ENCODE measurements at places on chromosomes 2 and 18.

DNA sequence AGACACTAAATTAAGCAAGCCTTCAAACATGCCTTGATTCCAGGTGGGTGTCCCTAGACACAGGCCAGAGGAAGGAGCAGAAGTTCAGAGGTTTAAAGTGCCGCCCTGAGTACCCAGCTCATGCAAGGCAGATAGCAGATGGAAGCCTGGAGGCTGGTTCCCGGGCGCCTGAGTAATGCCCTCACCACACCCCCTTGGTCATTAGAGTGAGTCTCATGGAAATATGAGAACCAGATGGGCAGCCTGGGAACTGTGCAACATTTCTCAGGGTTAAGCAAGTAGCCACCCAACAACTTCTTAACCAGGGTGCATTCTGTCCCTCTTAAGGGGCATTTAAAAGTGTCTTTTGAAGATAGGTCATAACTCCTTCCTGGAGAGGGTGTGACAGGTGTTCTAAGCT is 44.1 kb downstream of the TGFA start:
- DNase-seq, result no peak

DNA sequence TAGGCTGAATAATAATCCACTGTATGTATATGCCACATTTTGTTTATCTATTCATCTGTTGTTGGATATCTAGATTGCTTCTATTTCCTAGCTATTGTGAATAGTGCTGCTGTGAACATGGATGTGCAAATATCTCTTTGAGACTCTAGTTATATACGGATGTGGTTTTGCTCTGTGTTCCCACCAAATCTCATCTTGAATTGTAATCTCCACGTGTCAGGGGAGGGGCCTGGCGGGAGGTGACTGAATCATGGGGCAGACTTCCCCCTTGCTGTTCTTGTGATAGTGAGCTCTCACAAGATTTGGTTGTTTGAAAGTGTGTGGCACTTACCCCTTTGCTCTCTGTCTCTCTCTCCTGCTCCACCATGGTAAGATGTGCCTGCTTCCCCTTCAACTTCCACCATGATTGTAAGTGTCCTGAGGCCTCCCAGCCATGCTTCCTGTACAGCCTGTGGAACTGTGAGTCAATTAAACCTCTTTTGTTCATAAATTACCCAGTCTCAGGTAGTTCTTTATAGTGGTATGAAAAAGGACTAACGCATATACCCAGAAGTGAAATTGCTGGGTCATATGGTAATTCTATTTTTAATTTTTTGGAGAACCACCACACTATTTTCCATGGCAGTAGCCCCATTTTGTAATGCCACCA is 86.1 kb upstream of the UPP2 start:
- peak; percentile 31 for DNase-seq

DNA sequence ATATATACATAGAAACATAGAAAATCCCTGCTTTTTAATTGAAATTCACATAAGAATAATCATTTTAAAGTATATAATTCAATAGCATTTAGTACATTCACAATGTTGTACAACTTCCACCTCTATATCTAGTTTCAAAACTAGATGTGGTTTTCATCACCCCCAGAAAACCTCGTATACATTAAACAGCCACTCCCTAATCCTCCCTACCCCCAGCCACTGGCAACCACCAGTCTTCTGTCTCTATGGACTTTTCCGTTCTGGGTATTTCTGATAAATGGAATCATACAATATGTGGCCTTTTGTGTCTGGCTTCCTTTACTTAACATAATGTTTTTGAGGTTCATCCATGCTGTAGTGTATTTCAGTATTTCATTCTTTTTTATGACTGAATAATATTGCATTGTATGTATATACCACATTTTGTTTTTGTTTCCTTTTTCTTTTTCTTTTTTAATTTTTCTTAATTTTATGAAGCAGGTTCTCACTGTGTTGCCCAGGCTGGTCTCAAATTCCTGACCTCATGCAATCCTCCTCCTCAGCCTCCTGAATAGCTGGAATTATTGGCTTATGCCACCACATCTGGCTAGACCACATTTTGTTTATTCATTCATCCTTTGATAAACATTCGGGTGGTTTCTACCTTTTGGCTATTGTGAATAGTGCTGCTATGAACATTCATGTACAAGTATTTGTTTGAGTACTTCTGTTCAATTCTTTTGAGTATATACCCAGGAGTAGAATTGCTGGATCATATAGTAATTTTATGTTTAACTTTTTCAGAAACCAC is 50.6 kb upstream of the RNF152 start:
- no peak for DNase-seq

DNA sequence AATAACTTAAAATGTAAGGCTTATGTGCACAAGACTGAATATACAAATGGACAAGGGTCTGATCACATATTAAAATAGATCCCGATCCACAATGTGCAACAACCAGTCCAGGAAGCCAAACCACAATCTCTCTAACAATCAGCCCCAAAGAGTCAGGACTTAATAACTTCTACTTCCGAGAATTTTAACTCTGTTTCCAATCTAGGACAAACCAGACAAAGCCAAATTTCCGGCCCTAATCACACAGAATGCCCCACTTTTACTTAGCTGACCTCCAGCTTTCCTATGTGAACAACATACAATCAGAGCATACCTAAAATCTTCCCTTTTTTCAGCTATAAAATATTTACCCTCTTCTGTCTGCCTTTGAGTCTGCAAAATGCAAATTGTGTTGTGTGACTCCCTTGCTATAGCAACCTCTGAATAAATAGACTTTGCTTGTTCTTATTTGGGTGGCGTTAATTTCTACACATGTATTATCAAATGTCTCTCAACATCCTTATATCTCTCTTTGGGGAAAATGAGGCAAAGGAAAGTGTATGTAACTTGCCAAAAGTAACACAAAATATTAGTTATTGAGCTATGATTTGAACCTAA is 381.9 kb upstream of the MC4R start:
- no peak for DNase-seq

GRCh38 chr2:3536682-3537632 is 17.6 kb upstream of the ADI1 start:
- DNase-seq, result peak; percentile 72

- DNase-seq, result peak; percentile 30
Measured at GRCh38 chr2:119490653-119491195, 33.6 kb downstream of the SCTR start.

DNA sequence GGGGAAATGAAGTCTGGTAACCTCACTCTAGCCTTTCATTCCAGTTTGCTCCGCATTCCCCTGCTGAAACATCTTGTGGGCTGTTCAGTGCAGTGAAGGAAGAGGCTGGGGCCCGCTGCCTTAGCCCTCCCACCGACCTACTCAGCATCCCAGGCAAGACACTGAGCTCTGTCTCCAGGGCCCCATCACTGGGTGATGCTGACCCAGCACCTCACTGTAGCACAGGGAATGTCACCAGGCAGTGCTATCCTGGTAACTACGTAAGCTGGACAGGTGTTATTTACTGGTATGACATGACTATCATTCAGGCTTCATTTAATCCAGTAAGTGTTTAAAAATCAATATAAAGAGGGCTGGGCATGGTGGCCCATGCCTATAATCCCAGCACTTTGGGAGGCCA is 101.0 kb upstream of the NFU1 start:
- no peak for DNase-seq

GRCh38 chr2:159683817-159684216 is 28.5 kb upstream of the MARCHF7 start:
- no peak for DNase-seq

DNA sequence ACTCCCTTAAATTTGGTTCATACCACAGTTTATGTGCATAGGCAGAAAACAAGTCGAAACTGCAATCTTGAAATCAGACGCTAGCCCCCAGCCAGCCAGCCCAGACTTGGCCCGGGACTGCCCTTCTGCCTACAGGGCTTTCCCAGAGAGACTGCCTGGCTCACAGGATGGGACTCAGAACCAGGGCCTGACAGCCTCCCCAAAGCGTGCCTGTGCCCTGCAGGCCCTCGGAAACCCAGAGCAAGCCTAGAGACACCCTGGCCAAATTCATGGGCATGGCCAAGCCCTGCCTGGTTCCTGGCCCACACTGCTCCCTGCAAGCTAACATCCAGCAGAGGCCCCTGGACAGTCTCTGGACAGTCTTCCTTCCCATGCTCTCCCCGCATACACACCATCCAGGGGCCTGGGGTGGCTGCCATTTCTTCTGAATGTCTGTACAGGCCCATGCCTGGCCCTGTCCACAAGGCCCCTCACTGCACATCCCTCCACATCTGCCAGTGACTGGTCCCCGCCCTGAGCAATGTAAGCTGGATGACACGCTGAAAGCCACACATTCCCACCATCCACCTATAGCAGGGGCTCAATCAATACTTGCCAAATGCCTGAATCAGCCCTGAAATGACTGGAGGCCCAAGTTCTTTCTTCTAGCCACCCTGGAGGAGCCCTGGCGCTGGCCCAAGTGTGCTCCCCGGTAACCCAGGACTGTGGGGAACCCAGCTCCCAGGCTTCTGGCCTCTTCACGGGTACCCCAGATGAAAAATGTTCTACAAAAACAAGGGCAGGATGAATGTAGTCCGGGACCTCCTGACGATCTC is 73.1 kb downstream of the HDAC4 start:
- no peak for DNase-seq

- no peak for DNase-seq
Measured at GRCh38 chr18:6874315-6874714, 144.8 kb downstream of the ARHGAP28 start.

- DNase-seq, result no peak
Measured at GRCh38 chr2:43034921-43035320, 191.5 kb downstream of the ZFP36L2 start.

GRCh38 chr2:7472465-7472864 is 555.3 kb downstream of the RNF144A start:
- DNase-seq, result no peak

DNA sequence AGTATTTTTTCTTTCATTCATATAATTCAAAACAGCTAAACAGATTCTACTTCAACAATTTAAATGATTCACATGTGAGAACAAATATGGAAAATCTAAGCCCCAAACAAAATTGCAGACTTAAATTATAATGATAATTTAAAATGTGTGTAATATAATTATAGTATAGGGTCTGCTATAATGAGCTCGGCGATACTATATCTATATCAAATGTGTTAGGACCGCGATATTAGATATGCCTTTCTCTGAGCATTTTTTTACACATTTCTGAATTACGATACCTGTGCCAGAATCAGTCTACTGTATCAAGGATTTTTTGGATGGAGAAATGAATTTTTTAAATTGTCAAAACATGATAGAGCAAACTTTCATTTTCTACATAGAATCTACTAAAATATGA is 808.8 kb upstream of the POU3F3 start:
- no peak for DNase-seq

DNA sequence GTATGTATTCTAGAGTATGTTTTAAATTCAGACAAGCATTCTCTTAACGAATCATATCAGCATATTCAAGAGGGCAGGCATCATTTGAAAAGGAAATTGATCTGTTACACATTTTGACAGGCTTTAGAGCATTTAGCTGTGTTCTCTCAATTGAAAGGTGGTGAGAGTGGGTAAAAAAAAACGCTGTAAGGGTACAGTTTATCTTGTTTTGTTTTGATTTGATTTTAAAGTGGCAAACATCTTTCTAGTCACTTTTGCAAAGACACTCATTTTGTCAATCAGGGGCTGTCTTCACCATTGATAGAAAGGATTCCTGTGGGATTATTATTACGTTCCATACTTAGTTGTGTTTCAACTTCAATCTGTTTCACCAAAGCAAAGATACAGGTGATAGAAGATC is 2.2 kb downstream of the CDH19 start:
- DNase-seq, result no peak

DNA sequence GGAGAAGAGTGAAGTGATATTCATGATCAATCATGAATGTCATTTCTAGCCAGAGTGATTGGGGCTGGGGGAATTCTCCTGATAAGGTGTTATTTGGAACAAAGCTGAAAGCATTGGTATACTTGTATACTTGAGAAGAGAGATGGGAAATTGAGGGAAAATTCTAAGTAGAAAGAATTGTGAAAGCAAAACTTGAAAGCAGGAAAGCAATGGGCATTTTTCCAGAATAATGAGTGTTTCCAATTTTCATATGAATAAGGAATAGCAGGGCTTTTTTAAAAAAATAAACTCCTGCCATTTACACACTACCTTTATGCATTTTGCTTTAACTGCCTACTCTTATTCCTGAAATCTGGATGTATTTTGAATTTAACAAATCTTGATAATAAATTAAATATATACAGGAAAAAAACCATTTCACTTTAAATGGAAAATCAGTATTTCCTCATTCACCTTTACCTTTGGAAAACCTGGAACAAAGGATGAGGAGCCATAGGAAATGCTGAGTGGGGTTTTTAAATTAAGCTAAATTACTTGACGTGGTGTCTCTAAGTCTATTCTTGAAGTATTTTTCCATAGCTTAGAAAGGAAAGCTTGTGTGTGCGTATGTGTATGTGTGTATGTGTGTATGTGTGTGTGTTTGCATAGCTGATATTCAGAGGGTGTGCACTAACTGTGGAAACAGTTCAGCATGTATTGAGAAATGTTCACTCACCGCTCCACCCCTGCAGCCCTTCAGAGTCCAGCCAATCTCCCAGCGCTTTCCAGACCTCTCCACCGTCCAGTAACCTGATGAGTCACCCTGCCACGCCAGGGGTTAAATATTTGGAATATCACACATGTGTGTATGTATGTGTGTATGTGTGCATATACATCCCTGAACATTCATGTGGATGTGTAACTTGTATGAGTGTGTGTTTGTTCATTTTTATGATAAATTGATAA is 427.3 kb downstream of the THSD7B start:
- no peak for DNase-seq

DNA sequence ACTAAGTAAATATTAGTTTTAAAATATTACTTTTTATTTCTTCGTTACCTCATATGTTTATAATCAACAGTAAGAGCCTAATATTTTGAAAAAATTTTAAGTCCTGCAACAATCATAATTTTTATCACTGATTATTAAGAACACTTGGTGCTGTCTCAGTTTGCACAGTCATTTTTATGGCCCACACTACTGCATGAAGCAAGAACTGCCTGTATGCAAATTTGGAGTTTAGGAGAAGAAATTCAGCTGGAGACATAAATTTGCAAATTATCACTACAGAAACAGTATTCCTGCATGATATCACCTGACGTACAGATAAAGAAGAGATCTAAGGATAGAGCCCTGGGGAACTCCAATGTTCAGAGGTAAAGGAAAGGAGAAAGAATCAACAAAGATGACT is 144.1 kb upstream of the RBBP8 start:
- DNase-seq, result no peak

GRCh38 chr2:11122380-11122779 is 32.9 kb upstream of the SLC66A3 start:
- DNase-seq, result peak; percentile 22

- DNase-seq, result no peak
Measured at GRCh38 chr2:131145040-131145439, 39.9 kb downstream of the PLEKHB2 start.

- DNase-seq, result no peak
Measured at GRCh38 chr2:96407919-96408550, 72.5 kb downstream of the NCAPH start.

GRCh38 chr2:162928356-162928755 is 89.8 kb upstream of the KCNH7 start:
- DNase-seq, result no peak

- no peak for DNase-seq
Measured at GRCh38 chr2:176664478-176664877, 395.2 kb downstream of the MTX2 start.

DNA sequence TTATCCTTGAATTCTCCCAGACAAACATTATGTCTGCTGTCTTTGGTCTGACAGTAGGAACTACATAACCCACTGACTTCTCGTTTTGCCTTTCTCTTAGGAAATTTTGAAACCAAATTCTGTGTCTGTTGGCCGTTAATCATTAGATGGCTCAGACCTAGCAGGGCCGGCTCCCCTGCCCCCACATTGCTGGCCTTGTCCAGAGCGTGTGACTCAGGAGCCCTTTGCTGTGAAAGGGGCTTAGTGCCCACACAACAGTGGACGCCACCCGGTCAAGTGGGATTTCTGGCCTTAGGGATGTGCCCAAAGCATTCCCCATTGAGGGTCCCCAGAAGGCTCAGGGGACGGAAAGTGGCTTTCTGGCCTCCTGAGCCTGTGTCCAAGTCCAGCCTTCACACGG is 137.5 kb downstream of the CTIF start:
- DNase-seq, result no peak
